ENCODE measurements at places on chromosomes 2 and 18.

DNA sequence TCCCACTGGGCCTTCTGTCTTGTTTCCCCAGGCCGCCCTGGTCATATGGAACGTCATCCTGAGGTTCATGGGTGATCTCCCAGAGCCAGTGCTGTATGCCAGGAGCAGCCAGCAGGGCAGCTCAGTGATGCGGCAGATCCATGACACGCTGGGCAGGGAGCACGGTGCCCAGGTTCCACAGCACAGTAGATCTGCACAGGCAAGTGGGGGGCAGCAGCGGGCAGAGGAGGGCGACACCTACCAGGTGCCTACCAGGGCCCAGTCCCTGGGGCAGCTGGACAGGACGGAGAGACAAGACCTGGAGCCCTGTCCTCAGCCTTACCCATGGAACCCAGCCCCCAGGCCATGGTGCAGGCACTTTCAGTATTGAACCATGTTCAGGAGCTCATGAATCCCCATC is 36.1 kb upstream of the GPR17 start:
- no peak for DNase-seq

- no peak for DNase-seq
Observed at GRCh38 chr2:227103583-227103982, 60.4 kb downstream of the COL4A4 start.

GRCh38 chr2:103959174-103960128 is 894.5 kb upstream of the POU3F3 start:
- peak; percentile 82 for DNase-seq

- no peak for DNase-seq
Observed at GRCh38 chr2:169976335-169976851, 149.1 kb downstream of the UBR3 start.

DNA sequence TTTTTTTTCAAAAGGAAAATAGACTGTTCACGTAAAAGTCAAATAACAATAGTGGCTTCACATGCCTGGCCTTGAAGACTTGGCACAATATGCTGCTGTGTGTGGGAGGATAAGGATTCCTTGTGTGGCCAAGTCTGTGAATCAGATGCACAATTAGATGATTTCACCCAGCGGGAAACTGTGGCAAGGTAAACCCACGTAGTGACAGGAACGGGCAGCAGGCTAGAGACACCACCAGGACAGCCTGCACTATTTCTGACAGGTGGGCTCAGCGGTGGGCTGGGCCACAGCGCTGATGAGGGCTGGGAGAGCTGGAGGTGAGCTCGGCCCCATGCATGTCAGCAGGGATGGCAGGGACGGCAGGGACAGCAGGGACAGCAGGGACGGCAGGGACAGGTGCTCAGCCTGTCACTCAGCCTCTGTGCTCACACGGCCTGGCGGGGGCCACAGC is 21.6 kb downstream of the SNORC start:
- DNase-seq: peak; percentile 19

GRCh38 chr2:182181381-182181780 is 195.7 kb downstream of the PPP1R1C start:
- no peak for DNase-seq

DNA sequence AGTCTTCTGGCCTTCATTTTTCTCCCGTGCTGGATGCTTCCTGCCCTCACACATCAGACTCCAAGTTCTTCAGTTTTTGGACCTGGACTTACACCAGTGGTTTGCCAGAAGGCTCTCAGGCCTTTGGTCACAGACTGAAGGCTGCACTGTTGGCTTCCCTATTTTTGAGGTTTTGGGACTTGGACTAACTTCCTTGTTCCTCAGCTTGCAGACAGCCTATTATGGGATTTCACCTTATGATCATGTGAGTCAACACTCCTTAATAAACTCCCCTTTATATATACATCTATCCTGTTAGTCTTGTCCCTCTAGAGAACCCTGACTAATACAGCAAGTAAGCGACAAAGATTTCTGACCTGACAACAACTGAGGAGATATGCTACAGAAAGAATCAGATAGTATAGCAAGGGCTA is 7.2 kb downstream of the CDC42EP3 start:
- no peak for DNase-seq

DNA sequence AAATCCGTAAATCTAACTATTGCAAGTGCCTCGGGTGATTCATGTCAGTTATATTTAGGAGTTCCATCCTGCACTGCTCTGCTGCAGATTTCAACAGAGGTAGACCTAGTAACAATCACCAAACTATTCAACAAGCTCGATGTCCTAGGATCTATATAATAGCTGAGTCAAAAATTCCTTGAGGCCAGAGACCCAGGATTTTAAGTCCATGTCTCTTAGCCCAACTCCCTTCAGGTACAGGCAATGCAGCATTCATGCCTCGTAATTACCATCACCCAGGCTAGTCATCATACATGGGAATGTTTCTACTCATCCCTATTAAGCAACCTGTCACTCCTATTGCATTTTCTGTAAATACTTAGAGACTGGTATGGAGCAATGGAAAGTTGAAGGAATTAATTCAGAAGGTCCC is 729 bp downstream of the TM4SF20 start:
- DNase-seq: no peak

- no peak for DNase-seq
Observed at GRCh38 chr2:61775956-61776570, 77.8 kb downstream of the FAM161A start.

GRCh38 chr2:28977176-28977875 is 3.8 kb upstream of the TOGARAM2 start:
- no peak for DNase-seq

DNA sequence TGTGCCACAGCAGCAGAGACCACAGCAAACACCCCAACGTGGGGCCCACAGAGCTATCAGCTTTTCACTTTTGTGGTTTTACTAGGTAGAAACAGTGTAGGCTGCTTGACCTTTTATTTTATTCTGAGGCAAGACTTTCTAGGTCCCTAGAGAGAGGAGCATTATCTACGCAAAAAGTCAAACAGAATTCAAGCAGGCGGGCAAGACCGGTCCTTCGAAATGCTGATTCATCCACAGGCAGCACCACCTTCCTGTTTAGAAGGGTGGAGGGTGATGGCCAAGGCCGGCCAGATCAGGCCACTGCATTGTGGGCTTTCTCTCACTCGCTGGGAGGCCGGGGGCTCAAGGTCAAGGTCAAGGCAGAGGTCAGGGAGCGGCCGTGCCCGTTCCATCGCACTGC is 573.0 kb downstream of the GALR1 start:
- DNase-seq: no peak

DNA sequence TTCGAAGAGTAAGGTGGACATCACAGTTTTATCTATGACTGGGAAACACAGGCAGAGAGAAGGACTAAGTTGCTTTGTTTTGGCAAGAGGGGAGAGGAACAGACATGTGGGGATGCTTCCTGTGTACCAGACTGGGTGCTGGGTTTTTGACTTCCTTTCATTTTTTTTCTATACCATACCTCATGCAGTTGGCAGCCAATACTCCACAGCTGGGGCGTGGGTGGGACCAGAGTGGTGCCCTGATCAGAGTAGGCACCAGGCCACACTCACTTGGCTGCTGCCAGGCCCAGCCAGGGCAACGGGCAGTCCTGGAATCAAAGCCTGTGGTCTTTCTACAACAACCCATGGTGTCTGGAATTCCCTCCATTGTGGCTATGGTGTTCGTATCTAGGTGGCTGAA is 45.2 kb downstream of the SH3RF3 start:
- no peak for DNase-seq

DNA sequence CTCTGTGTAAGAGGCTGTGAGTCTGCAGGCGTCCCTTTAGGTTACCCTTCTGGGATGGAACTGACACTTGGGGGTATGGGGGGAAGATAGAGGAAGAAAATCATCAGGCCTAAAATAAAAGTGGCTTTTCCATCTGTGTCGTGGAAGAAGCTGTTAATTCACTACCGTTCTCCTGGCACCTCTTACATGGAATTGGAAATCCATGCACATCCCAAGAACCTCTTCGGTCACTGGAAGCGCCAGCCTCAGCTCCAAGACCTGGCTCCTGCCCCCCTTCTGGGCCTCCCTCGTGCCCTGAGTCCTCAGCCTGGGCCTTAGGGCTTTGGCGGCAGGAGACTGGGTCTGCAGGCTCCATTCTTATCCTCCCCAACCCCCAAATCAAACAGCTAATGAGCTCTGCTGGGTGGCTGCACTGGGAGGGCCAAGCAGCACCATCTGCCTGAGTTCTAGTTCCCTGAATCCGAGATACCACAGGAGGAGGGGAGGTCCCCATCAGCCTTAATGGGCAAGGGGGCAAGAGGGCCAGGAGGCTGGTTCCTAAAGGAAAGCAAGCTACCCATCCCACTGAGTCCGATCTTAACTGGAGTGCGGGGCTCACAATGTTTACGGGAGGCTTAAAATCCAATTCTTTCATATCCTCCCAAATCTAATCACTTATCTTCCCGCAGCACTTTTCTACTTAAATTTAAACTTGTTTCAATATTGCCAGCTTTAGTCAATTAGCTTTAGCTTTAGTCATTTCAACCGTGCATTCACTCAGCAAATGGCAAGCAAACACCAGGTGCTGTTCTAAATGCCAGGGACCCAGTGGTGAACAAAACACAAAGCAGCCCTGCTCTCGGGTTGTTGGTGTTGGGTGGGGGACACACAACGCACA is 52.8 kb downstream of the FAM178B start:
- DNase-seq: no peak

- no peak for DNase-seq
Observed at GRCh38 chr2:96501886-96502810, 3.0 kb downstream of the NEURL3 start.

DNA sequence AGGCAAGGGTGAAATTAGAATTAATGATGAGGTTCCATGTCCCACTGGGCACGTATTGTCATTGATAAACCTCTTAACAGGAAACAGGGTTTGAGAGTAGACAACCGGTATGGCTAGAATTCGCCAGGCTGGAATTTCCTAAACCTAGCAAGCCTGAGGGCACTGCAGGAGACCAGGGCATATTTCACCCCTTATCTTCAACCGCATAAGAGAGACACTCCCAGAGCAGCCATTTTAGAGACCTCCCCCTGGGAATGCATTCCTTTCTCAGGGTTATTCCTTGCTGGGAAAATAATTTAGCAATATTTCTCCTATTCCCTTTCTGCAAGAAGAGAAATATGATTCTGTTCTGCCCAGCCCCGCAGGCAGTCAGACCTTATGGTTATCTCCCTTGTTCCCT is 334.6 kb upstream of the LYPD1 start:
- DNase-seq: no peak

DNA sequence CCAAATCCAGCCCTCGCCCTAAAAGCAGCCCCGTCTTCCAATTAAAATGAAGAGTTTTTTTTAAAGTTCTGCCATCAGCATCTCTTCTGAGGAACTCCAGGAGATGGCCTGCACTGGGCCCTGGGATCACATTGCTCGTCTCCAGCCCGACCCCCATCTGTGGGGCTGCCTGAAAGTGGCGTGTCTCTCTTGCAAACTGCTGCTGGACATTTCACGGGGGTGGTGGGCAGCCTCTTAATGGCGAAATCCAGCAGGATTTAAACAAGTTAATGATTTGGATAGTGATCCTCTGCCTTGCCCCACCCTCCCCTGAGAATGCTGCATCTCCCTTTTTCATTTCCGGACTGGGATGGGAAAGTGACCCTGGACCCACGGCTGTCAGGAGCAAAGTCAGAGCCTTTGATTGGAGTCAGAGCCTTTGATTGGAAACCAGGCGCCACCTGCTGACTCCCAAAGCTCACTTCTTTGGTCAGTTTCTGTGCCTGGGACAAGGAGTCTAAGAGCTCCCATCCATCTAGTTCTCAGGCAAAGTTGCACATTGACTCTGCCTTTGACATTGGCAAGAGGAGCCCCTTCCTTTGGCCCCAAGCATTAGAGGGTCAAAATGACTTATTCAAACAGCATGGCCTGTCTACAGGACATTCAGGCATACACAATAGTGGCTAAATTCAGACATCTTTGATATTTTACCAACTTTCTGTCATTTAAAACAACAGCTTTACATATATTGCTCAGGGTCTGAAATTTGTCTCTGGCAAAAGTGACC is 155.2 kb downstream of the SH3BP4 start:
- peak; percentile 72 for DNase-seq

GRCh38 chr2:62267696-62268095 is 71.8 kb downstream of the B3GNT2 start:
- no peak for DNase-seq

- DNase-seq: no peak
Observed at GRCh38 chr2:225894236-225894980, 494.9 kb downstream of the NYAP2 start.

GRCh38 chr18:7367336-7367735 is 136.4 kb downstream of the LRRC30 start:
- DNase-seq: no peak

DNA sequence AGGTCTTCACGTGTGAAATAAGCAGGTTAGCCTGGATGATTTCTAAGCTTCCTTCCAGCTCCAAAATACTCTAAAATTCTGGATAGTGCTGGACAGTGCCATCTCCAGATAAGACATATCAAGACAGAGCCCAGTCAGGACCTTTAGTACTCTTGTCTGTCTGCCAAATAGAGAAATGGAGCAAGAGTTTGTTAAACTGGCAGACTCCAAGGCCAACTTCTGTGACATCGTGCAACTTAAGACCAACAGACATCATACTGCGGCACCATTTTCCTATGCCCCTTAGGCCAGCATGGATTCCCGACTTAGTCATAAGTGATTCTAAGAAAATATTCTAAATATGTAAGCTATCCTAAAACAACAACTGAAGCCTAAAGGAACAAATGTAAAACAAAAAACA is 118.6 kb downstream of the RBMS1 start:
- no peak for DNase-seq

DNA sequence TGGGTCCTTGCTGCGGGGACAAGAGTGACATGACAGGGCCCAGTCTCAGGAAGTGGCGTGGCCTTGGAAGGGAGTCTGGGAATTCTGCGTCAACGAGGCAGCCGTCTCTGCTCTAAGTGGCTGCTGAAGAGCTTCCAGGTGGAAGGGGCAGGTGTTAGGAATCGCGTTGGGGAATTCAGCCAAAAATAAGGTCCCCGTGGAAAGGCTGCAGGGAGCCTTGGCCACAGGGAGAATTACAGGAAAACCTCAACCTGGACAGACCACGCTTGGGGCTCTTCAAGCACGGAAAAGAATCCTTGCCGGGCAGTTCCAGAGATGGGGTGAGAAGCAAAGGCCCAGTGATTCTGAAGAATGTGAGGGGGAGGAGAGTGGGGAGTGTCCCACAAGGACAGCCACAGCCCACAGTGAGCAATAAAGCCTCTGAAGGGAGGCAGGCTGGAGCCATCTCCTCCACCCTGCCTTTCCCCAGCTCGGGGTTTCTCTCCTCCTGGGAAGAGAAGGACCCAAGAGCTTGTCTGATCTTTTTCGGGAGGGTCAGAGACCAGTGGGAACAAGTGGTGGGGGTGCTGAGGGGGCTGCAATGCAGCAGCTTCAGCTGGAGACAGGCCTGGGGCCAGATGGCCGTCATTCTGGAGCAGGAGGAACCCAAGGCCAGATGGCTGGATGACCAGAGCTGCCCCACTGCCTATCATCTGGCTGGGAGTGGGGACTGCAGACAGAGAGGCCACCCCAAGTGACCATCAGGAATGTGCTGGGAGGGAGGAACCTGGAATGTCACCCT is 106.4 kb upstream of the SMAD2 start:
- no peak for DNase-seq

- no peak for DNase-seq
Observed at GRCh38 chr18:24103320-24104021, 35.4 kb upstream of the CABYR start.

- DNase-seq: no peak
Observed at GRCh38 chr18:46418663-46419260, 238.3 kb downstream of the LOXHD1 start.

GRCh38 chr2:102098756-102099155 is 43.8 kb upstream of the IL1R1 start:
- no peak for DNase-seq

- DNase-seq: no peak
Observed at GRCh38 chr18:2969695-2970094, 43.2 kb downstream of the LPIN2 start.

- DNase-seq: no peak
Observed at GRCh38 chr2:25483607-25484266, 142.0 kb upstream of the DNMT3A start.

Data from hippocampal formation (tissue), 2 donors.